ENCODE measurements at places on chromosomes 5 and 9.

DNA sequence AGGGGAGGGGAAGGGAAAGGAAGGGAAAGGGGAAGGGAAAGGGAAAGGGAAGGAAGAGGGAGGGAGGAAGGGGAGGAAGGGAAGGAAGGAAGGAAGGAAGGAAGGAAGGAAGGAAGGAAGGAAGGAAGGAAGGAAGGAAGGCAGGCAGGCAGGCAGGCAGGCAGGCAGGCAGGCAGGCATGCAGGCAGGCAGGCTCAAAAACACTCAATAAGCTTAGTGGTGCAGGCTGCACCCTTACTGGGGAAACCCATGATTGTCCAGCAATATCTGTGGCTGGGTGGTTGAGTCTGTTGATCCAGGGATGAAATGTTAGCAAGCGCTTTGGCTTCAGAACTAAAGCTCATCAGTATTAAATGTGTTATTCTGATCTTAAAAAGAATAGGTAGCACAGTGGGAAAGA is 145.6 kb downstream of the LPAR1 start:
- no peaks in the 10 kb centered on the region for H3K27me3 ChIP-seq
- H3K36me3 ChIP-seq = no peaks in the 10 kb centered on the region
- no peak for DNase-seq
- no peak overlapping the region for H3K27ac ChIP-seq
- no peaks in the 10 kb centered on the region for H3K4me1 ChIP-seq

- H3K27ac ChIP-seq = no peak overlapping the region
- H3K4me3 ChIP-seq = no peak overlapping the region
- H3K4me1 ChIP-seq = no peaks in the 10 kb centered on the region
- H3K27me3 ChIP-seq = peaks cover 6% of the 10 kb centered on the region
- no peak for DNase-seq
Measured at GRCh38 chr5:179504600-179505396, 45.6 kb upstream of the RUFY1 start.

GRCh38 chr5:95861221-95861863 is 38.8 kb upstream of the GLRX start:
- H3K27ac ChIP-seq = peak overlapping the region; percentile 46
- H3K4me1 ChIP-seq = peaks cover 92% of the 10 kb centered on the region
- no peaks in the 10 kb centered on the region for H3K36me3 ChIP-seq
- H3K27me3 ChIP-seq = no peaks in the 10 kb centered on the region
- DNase-seq = peak; percentile 13

DNA sequence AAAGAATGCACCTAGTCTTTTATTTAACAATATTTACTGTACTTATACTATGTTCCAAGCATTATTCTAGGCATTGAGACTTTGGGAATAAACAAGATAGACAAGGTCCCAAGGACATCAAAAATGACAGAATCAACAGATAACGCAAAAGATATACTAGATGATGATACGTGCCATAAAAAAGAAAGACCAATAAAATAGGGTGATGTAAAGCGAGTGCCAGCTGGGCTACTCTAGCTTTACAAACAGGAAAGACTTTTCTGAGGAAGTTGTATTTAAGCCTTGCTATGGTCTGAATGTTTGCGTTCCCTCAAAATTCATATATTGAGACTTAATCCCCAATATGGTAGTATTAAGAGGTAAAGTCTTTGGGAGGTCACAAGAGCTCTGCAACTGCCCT is 310.2 kb upstream of the RGMB start:
- no peaks in the 10 kb centered on the region for H3K36me3 ChIP-seq
- no peaks in the 10 kb centered on the region for H3K4me1 ChIP-seq
- no peaks in the 10 kb centered on the region for H3K27me3 ChIP-seq
- DNase-seq = no peak

DNA sequence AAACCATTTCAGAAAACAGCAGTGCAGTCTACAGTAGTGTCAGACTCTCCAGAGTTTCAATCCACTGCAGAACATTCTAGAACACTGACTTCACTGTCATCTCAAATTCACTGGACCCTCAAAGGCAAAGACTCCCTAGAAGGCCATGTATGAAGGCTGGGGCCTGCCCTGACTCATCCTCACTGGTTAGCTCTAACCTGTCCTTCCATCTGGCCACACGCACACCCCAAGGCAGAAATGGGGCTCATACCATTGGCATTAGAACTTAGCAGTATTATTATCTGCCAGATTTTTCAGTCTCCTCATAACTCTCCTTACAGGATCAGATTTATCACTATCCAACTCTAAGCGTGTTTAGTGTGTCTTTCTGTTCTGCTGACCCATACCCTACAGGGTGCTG is 20.4 kb downstream of the S1PR3 start:
- H3K4me1 ChIP-seq = no peaks in the 10 kb centered on the region
- no peaks in the 10 kb centered on the region for H3K36me3 ChIP-seq
- H3K4me3 ChIP-seq = no peak overlapping the region
- no peaks in the 10 kb centered on the region for H3K27me3 ChIP-seq
- DNase-seq = no peak

Data from esophagus squamous epithelium (tissue), 5 donors.